Hematopoietic multipotent progenitor cell (in vitro differentiated cells): ENCODE measurements at places on chromosomes 7 and 10.
A peak's percentile ranks its signal among the peaks of the same experiment; 100 is the strongest.

DNA sequence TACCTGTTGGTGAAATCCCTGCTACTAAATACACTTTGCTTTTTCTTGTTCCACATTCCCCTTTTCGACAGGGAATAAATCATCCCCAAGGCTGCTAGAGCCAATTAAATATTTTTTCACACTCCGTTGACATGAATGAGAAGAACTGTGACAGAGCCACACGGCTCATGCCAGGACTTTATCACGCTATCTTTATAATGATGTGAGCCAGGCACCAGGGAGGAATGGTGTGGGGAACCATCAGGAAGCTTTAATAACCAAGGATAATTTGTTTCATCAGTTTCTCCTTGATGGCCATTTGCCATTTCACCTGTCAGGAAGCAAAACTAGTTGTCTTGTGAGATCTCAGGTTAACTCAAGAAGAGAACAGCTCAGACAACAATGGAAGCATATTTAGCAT lies 193.0 kb upstream of the C7orf33 start:
- no peak for DNase-seq

DNA sequence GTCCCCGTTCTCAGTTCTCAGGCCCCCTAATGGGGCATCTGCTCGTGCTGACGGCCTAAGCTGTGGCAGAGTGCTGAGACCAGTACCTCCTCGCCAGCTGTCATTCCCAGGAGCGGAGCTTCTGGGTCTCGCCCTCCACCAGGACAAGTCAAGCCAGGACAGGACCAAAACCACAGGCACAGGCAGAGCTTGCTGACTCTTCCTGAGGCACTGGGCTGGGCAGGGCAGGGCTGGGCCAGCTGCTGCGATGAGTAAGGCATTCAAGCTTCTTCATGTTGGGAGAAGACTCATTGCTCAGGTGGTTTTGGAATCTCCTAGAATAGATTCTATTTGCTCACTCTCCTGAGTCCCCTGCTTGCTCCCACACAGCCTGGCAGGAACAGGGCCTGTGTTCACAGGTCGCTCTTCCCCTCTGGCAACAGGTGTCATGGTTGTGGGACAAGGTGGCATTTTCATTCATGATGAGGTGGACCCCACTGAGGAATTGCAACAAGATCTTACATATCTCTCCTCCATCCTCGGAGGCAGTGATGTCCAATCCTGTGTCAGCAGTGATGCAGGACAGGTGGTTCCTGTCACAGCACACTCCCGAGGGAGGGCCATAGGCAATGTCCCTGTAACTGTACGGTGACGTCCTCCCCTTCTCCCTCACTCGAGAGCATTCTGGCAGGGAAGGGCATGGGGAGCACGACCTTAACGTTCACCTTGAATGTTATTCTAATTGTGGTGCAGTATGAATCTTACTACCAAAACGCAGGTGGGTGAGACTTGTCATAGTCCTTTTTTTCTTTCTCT lies 17.0 kb upstream of the SH3PXD2A start:
- no peak for DNase-seq

GRCh38 chr7:115009736-115010440 lies 88.0 kb downstream of the MDFIC start:
- DNase-seq = no peak

GRCh38 chr10:101071267-101071884 lies 9.6 kb downstream of the KAZALD1 start:
- DNase-seq = no peak

- no peak for DNase-seq
These were observed 75.1 kb downstream of the PDE1C start for GRCh38 chr7:31995134-31995533.

GRCh38 chr10:7260412-7260900 lies 150.4 kb downstream of the SFMBT2 start:
- DNase-seq = peak; percentile 82

GRCh38 chr10:117318909-117319308 lies 56.3 kb downstream of the PDZD8 start:
- DNase-seq = no peak

- DNase-seq = no peak
These were observed 402.0 kb upstream of the RNF32 start for GRCh38 chr7:156238366-156239133.

DNA sequence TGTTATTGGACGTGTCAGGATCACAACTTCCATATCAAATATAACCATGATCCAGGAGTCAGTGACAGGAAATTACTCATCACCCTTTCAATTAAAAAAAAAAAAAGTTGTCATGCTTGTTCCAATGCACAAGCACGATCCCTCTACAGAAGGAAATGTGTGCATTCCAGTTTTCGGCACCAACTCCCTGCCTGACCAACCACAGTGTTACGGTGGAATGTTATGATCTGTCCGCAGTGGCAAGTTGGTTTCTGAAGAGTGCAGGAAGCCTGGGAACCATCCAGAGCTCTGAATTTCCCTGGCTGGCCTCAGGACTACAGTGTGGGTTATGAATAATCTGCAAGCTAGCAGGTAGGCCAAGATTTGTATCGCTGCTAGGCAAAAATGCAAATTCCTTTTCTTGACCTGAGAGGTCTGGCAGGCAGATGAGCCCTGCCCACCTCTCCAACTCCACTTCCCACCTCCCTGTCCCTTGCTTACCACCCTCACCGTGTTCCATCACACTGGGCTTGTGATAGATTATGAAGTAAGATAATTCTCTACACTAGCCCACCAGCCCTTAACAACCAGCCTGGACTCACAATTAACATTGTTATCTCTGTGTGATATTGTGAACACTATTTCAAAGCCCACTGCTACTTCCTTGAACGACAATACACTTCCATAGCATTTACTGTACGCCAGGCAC lies 20.4 kb downstream of the FRMPD2 start:
- DNase-seq = no peak

DNA sequence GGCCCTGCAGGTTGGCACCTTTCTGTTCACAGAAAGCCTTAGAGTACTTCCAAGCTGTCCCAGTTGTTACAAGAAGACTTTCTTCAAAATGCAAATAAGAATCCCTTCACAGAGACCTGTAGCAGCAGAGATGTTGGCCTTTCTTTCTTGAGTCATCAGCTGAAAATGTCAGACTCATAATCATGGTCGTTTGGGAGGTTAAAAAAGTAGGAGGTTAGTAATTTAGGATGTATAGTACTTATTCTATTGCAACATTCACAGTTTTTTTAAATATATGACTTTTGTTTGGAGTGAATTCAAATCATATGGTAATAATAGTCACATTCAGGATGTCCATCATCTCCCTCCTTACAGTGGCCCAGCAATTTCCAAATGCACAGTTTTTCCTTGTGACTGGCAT lies 223.9 kb upstream of the GLI3 start:
- DNase-seq = no peak

GRCh38 chr7:25567430-25567829 lies 339.1 kb upstream of the NPVF start:
- DNase-seq = no peak

DNA sequence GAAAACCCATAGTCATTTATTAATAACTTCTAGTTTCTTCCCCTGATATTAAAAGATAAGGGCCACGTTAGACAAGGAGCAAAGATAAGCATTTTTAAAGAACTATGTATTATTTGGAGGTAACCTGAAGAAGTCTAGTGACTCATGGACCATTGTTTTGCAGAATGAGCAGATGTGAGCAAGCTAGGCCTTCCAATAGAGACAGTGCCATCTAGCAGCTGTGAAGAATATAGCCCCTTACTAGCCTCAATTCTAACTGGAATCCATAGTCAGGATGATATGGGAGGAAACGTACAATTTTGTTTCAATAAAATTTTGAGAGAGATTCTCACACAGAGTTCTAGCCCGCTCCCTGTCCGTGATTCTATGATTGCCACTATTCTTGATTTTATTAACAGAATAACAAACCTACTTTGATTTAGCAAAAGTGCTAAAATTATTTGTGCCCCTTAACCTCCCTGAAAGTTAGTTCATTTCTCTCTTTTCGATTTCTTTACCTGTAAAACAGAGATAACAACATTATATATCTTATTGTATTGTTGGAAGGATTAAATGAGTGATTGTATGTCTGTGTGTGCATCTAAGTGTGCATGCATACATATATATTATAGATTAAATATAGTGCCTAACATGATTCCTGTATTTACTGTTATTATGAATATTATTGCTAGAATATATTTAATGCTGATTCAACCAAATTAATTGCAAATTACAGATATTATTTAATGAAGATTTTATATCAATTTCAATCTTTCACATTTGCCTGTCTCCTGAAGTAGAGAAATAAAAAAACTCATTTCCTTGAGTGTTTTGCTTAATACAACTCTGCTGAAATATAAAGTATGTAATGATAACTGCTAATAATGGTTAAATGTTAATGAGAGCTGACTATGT lies 22.7 kb downstream of the FAM237B start:
- DNase-seq = peak; percentile 53

DNA sequence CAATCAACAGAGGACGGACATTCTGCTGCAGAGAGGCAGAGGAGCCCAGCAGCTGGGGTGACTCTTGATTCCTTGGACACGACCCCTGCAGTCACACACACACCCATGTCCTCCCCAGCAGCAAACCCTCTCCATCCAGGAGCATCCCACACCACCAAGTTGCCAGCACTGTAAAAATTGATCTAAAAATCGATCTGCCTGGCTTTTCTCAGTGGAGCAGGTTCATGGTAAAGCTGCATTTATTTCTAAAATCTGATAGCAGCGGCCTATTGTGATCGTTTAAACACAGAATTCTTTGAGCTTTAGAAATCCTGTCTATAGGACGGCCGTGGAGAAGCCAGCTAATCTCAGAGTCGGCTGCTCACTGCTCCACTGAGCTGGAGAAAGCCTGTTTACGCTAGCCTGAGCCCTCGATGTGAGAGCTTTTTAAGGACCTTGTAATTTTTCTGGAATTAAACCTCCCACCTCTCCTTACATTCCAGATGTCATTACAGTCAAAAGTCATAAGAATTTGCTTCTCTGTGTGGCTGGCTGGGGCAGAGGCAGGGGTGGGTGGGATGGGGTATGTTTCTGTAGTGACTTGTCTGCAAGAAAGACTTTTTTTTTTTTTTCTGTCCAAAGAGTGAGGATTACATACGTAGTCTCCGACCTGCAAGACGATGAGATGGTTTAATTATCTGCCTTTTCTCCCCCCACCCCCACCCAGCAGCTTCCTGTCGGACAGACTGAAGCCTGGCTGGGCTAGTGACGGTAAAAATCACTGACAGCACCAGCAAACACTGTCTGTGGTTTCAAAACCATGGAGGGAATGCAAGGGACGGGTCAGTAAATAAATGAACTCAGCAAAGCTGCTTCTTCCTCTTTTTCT lies 31.6 kb downstream of the TRIM8 start:
- peak; percentile 59 for DNase-seq

GRCh38 chr10:61961278-61961677 lies 59.8 kb downstream of the ARID5B start:
- DNase-seq = no peak

- no peak for DNase-seq
These were observed 157.0 kb downstream of the CUX1 start for GRCh38 chr7:101974393-101974792.

- no peak for DNase-seq
These were observed 9.0 kb downstream of the CD36 start for GRCh38 chr7:80647436-80647835.

DNA sequence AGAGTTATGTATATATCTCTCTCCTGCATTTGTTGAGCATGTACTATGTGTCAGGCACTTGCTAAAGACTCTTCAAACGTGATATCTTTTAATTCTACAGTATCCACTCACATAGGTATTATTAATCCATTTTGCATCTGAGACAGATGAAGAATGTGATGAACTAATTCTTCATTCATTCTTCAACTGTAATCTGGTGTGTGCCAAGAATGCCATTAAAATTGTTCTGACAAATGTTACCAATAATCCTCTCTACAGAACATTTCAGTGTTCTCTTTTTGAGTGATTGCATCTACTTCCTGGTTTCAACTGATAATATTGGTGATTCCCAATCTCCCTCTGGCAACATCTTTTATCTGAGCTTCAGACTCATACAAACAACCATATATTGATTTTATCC lies 18.0 kb upstream of the INHBA start:
- no peak for DNase-seq

DNA sequence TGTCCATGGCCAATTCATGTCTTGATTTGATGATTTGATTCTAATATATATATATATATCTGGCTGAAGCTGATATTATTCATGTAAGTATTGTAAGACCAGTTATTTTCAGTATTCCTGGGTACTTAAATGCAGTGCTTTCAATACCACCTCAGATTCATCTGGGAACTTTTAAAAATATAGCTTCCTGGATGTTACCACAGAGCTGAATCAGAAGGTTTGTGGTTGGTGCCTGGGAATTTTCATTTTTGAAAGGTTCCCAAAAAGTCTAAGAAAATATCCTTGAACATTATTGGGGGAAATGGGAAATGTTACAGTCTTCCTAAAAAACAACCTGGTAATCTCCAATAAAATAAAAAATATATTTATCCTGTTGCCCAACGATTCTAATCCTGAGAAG lies 10.7 kb upstream of the PPP3CB start:
- no peak for DNase-seq

GRCh38 chr7:10727636-10728035 lies 246.0 kb upstream of the PHF14 start:
- DNase-seq = no peak

- no peak for DNase-seq
These were observed 49.3 kb downstream of the PPP1R17 start for GRCh38 chr7:31735991-31736982.

- DNase-seq = no peak
These were observed 133.3 kb upstream of the NAMPT start for GRCh38 chr7:106418094-106418493.

DNA sequence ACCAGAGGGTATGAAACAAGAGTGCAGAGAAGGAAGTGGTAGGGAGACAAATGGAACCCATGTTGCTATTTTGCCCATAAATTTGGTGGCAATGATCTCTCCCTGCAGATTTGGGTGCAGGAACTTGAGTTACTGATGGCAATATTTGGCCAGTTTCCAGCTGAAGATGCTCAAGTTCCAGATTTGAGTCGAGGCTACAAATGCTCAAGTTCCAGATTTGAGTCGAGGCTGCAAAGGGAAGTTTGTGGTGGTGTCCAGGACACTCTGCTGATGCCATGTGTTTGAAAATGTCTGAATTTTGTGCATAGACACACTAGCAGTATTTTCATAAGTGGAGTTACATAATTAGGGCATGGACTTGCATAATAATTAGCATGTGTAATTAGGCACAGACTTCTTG lies 40.8 kb downstream of the TBXAS1 start:
- no peak for DNase-seq

GRCh38 chr7:2862831-2863361 lies 18.8 kb upstream of the GNA12 start:
- DNase-seq = peak; percentile 20

- DNase-seq = no peak
These were observed 39.7 kb downstream of the HIPK2 start for GRCh38 chr7:139738101-139738489.

GRCh38 chr10:52004342-52004949 lies 305.1 kb upstream of the CSTF2T start:
- peak; percentile 63 for DNase-seq

GRCh38 chr7:148035950-148036349 lies 554.6 kb upstream of the C7orf33 start:
- DNase-seq = no peak

- DNase-seq = no peak
These were observed 12.0 kb downstream of the EEPD1 start for GRCh38 chr7:36165059-36165458.

GRCh38 chr10:132175408-132175807 lies 11.3 kb upstream of the DPYSL4 start:
- DNase-seq = no peak

GRCh38 chr7:71865172-71865571 lies 547.0 kb downstream of the CALN1 start:
- DNase-seq = no peak

GRCh38 chr10:13712837-13713581 lies 126.2 kb downstream of the PRPF18 start:
- DNase-seq = peak; percentile 89

- DNase-seq = peak; percentile 85
These were observed 8.6 kb downstream of the CAMK2G start for GRCh38 chr10:73865459-73866442.

GRCh38 chr7:17086403-17086802 lies 204.6 kb upstream of the AGR3 start:
- DNase-seq = no peak
